T-helper 17 cell (primary cell): ENCODE measurements at places on chromosomes 11 and 22. TPM values are rescaled to one million over a fixed set of nuclear protein-coding genes. Genes with fewer than 3 reads are reported as not detected.

The PAFAH1B2 gene
- 31.1 TPM for total RNA-seq

DNA sequence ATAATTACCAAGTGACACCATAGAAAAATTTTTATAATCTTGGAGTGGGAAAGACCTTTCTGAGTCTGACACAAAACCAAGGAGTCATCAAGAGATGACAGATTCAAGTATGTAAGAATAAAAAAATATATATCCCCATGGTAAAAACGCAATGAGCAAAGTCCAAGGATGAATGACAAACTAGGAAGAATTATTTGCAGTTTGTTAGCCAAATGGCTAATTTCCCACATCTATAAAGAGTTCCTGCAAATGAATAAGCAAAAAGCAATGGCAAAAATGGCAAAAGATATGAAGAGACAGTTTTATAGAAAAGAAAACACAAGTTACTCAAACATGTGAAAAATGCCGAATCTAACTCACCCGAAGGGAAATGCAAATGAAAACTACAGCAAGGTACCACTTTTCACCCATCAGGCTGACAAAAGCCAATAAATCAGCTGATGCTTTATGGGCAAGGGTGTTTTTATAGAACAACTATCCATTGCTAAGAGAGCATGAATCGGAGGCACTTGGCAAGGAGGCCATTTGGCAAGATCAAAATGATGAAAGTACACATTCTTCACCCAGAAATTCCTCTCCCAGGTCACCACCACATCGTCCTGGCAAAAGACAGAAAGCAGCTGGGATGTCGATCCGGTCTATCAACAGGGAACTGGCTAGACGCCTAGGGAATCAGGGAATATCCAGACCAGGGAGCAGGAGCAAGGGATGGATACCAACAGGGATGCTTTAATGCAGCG, 21.1 kb upstream of the KLHL35 start:
- H3K36me3 ChIP-seq = peaks cover 2% of the 10 kb centered on the region
- DNase-seq = no peak
- H3K4me1 ChIP-seq = peaks cover 5% of the 10 kb centered on the region

The BTBD18 gene
- total RNA-seq = not detected

The SREBF2 gene
- total RNA-seq = 102 TPM

- H3K4me1 ChIP-seq = no peaks in the 10 kb centered on the region
- no peak overlapping the region for H3K27ac ChIP-seq
- H3K27me3 ChIP-seq = peaks cover 5% of the 10 kb centered on the region
Measured at GRCh38 chr11:126123686-126124085, 61.0 kb upstream of the CDON start.

The CASP4 gene
- 97.2 TPM for total RNA-seq

The CHRDL2 gene
- total RNA-seq = not detected

- peaks cover 2% of the 10 kb centered on the region for H3K36me3 ChIP-seq
- H3K4me3 ChIP-seq = peak overlapping the region; percentile 82
- H3K27ac ChIP-seq = peak overlapping the region; percentile 75
- peaks cover 23% of the 10 kb centered on the region for H3K4me1 ChIP-seq
Measured at GRCh38 chr11:1889224-1889930, 2.3 kb downstream of the PRR33 start.

The RBFOX2 gene
- 0.97 TPM for total RNA-seq

- peaks cover 3% of the 10 kb centered on the region for H3K4me1 ChIP-seq
- no peak overlapping the region for H3K4me3 ChIP-seq
- H3K36me3 ChIP-seq = peaks cover 2% of the 10 kb centered on the region
Measured at GRCh38 chr22:43273902-43274484, 69.2 kb downstream of the SCUBE1 start.

- H3K4me3 ChIP-seq = no peak overlapping the region
- H3K27ac ChIP-seq = no peak overlapping the region
- peaks cover 2% of the 10 kb centered on the region for H3K36me3 ChIP-seq
- peaks cover 49% of the 10 kb centered on the region for H3K27me3 ChIP-seq
Measured at GRCh38 chr22:44242946-44243724, 62.4 kb downstream of the PARVG start.

The OR52I1 gene
- not detected for total RNA-seq

The ARHGAP20 gene
- not detected for total RNA-seq

DNA sequence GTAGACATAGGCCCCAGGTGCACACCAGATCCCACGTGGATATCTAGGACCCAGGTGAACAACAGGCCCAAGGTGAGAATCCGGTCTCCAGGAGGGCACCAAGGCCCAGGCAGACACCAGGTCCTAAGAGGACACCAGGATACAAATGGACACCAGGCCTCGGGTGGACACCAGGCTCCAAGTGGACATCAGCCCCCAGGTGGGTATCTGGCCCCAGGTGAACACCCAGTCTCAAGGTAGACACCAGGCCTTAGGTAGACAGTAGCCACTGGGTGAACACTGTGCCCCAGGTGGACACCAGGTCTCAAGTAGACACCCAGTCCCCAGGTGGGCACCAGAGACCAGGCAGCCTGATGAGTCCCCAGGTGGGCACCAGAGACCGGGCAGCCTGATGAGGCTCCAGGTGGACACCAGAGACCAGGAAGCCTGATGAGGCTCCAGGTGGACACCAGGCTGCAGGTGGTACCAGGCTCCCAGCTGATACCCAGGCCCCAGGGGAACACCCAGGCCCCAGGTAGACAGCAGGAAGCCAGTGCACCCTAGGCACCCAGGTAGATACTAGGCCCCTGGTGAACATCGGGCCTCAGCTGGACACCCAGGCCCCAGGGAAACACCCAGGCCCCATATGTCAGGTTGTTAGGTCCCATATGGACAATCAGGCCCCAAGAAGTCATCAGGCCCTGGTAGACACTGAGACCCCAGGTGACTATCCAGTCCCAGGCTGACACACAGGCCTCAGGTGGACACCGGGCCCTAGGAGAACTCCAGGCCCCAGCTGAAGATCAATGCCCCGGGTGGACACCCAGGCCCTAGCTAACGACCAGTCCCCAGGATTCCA, 55.1 kb upstream of the SEPTIN5 start:
- no peak overlapping the region for H3K4me3 ChIP-seq
- H3K36me3 ChIP-seq = no peaks in the 10 kb centered on the region
- peaks cover 5% of the 10 kb centered on the region for H3K4me1 ChIP-seq
- DNase-seq = no peak
- H3K27me3 ChIP-seq = peaks cover 4% of the 10 kb centered on the region

DNA sequence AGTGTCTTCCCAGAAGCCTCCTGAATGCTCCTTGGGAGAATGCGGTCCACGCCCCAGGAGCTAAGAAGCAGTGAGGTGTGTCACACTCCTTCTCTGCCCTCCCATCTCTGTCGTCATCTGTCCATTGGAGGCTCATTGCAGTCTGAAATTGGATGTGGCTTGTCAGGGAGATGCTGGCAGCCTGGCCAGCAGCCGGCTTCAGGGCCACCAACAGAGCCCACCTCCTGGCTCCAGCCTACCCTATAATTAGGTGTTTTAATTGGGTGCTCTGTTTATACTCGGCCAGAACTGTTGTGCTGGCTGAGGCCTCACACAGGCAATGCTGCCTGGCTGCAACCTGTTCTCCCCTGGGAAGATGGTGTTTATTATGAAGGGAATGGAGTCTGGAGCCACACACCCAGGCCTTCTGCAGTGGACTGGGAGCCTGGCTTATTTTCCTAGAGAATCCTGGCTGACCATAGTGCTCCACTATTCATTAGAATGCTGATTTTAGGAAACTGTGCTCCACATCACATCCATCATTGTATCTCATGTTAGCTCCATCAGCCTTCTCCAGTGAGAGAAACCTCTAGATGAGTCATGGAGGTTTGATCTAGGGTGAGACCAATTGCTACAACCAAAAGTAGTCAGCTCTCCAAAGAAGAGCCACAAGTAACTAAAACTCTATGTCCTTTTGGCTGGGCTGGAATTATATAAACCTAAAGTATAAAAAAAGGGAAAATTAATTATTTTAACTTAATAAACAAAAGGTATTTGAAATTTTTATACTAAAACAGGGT, 86.8 kb upstream of the CRTAM start:
- DNase-seq = no peak
- no peaks in the 10 kb centered on the region for H3K27me3 ChIP-seq
- no peak overlapping the region for H3K4me3 ChIP-seq
- peaks cover 40% of the 10 kb centered on the region for H3K4me1 ChIP-seq
- no peak overlapping the region for H3K27ac ChIP-seq

GRCh38 chr11:83172551-83172950, 15.6 kb downstream of the PCF11 start:
- H3K36me3 ChIP-seq = peaks cover 7% of the 10 kb centered on the region
- H3K27ac ChIP-seq = peak overlapping the region; percentile 86
- H3K27me3 ChIP-seq = no peaks in the 10 kb centered on the region
- H3K4me1 ChIP-seq = peaks cover 50% of the 10 kb centered on the region
- DNase-seq = no peak

GRCh38 chr11:112448168-112448567, 187.5 kb upstream of the PLET1 start:
- H3K27me3 ChIP-seq = peaks cover 10% of the 10 kb centered on the region
- H3K27ac ChIP-seq = no peak overlapping the region
- no peaks in the 10 kb centered on the region for H3K4me1 ChIP-seq
- no peak for DNase-seq
- no peak overlapping the region for H3K4me3 ChIP-seq
- H3K36me3 ChIP-seq = peaks cover 2% of the 10 kb centered on the region

- no peaks in the 10 kb centered on the region for H3K27me3 ChIP-seq
- no peak overlapping the region for H3K27ac ChIP-seq
- H3K4me1 ChIP-seq = peaks cover 16% of the 10 kb centered on the region
- no peaks in the 10 kb centered on the region for H3K36me3 ChIP-seq
- H3K4me3 ChIP-seq = no peak overlapping the region
Measured at GRCh38 chr22:45224331-45224730, 16.4 kb downstream of the KIAA0930 start.

The EP300 gene
- 168 TPM for total RNA-seq

DNA sequence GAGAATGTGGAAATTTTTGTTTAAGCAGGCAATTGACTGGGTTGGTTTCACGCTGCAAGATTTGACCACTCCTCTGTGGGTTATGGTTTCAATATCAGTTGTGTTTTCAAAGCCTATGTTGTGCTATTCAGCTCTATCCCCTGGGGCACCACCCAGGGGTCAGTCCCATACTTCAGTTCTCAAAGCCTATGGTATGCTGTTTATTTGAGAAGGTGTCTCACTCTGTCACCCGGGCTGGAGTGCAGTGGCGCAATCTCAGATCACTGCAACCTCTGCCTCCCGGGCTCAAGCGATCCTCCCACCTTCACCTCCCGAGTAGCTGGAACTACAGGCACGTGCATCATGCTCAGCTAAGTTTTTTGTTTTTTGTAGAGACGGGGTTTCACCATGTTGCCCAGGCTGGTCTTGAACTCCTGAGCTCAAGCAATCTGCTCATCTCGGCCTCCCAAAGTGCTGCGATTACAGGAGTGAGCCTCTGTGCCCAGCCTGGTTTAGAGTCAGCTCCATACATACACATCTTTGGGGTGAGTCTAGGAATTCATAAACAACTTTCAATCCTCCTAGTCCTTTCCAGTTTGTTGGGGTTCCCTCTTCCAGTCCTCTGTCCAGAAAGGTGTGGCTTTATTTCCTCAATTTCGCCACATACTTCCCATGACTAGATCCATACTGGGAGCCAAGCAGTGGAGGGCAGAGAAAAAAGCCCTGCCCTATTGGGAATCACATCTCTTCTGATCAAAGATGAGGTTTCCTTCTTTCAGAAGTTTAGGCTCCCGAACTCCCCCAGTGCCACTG, 35.0 kb upstream of the MAPK1 start:
- H3K27ac ChIP-seq = no peak overlapping the region
- H3K4me1 ChIP-seq = peaks cover 3% of the 10 kb centered on the region
- peaks cover 3% of the 10 kb centered on the region for H3K36me3 ChIP-seq
- H3K4me3 ChIP-seq = no peak overlapping the region
- no peaks in the 10 kb centered on the region for H3K27me3 ChIP-seq

The MMP11 gene
- 0.76 TPM for total RNA-seq

GRCh38 chr11:65590240-65590738, 5.3 kb downstream of the KCNK7 start:
- no peak overlapping the region for H3K27ac ChIP-seq
- no peak for DNase-seq
- no peaks in the 10 kb centered on the region for H3K27me3 ChIP-seq

GRCh38 chr11:86119077-86119476, 50.2 kb upstream of the PICALM start:
- no peak overlapping the region for H3K4me3 ChIP-seq
- no peak overlapping the region for H3K27ac ChIP-seq
